ENCODE measurements at places on chromosomes 13 and 19.
A peak's percentile ranks its signal among the peaks of the same experiment; 100 is the strongest.

DNA sequence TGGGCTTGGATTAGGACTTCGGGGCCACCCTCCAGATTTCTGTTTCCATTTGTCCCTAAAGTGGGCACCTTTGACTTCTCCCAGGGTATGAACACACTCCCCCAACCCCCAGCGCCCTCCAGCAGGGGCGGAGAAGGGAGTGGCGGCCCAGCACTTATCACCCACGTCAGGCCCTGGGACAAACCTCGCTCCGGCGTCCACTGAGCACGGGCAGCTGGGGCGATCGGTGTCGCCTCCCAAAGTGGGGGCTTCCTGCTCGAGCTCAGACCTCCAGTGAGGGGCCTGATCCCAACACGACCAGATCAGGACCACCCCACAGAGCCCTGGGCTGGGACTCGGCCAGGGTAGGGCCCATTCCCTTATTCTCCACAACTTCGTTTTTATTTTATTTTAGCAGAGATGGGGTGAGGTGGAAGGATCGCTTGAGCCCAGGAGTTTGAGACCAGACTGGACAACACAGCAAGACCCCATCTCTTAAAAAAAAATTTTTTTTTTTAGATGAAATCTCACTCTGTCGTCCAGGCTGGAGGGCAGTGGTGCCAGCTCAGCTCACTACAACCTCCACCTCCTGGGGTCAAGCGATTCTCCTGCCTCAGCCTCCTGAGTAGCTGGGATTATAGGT lies 3.7 kb upstream of the TCF3 start:
- no peak for DNase-seq

GRCh38 chr19:47644199-47644598 lies 35.3 kb downstream of the BICRA start:
- DNase-seq: no peak

DNA sequence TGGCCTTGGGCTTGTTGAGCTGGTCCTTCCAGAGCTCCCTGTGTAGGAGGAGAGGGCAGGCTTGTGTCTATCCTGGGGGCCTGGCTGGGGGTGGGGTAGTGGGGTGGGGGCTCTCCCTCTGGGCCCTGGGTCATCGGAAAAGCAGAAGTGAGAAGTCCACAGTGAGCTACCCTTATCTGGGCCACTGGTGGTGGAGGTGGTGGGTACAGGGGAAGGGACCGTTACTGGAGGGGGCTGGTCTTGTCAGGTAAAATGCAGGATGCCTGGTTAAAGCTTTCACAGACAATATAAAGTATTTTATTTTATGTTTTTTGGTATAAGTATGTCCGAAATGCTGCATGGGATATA lies 342 bp upstream of the SIGLEC10 start:
- no peak for DNase-seq

GRCh38 chr19:52138983-52139251 lies 821 bp downstream of the ZNF616 start:
- no peak for DNase-seq

GRCh38 chr19:42313096-42313839 lies at the start of gene TMEM145:
TMEM145 (plus strand) TSS chr19:42313309; CDS start chr19:42313377, 68 bp downstream.
- peak; percentile 68 for DNase-seq

- DNase-seq: peak; percentile 99
Observed at GRCh38 chr13:100235311-100235901, 146.5 kb downstream of the PCCA start.

GRCh38 chr13:95713651-95714050 lies 36.7 kb downstream of the DNAJC3 start:
- DNase-seq: no peak

- no peak for DNase-seq
Observed at GRCh38 chr13:114115796-114116195, 16.6 kb downstream of the RASA3 start.

DNA sequence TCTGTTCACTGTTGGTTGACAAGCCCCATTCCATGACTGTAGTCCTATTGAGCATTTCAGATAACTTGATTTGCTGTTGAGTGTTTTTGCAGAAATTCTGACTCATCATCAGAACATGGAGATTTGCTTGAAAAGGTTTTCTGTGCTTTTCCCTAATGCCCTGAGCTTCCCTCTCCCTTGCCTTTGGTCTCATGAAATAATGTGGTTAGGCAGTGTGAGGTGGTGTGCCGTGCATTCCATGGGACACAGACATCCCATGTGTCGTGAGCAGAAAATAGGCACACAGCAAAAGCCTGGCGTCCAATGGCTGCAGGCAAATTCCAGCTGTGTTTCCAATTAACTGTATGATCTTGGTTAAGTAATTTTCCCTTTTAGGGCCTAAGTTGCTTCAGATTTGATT lies 197.4 kb downstream of the DLEU7 start:
- DNase-seq: no peak

DNA sequence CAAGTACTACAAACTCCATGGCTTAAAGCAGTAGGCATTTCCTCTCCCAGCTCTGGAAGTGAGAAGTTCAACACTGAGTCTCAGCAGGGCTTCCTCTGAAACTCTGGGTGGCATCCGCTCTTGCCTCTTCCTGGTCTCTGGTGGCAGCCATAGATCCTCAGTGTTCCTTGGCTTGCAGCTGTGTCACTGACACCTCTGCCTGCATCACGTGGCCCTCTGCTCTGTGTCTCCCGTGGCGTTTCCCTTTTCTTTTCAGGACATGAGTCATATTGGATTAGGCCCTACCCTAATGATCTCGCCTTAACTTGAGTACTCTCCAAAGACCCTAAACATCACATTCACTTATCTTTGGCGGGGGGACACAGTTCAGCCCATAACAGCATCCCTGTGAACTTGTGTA lies 466.7 kb downstream of the MYO16 start:
- peak; percentile 96 for DNase-seq

GRCh38 chr13:102825400-102825799 lies 20.4 kb upstream of the ERCC5 start:
- no peak for DNase-seq

DNA sequence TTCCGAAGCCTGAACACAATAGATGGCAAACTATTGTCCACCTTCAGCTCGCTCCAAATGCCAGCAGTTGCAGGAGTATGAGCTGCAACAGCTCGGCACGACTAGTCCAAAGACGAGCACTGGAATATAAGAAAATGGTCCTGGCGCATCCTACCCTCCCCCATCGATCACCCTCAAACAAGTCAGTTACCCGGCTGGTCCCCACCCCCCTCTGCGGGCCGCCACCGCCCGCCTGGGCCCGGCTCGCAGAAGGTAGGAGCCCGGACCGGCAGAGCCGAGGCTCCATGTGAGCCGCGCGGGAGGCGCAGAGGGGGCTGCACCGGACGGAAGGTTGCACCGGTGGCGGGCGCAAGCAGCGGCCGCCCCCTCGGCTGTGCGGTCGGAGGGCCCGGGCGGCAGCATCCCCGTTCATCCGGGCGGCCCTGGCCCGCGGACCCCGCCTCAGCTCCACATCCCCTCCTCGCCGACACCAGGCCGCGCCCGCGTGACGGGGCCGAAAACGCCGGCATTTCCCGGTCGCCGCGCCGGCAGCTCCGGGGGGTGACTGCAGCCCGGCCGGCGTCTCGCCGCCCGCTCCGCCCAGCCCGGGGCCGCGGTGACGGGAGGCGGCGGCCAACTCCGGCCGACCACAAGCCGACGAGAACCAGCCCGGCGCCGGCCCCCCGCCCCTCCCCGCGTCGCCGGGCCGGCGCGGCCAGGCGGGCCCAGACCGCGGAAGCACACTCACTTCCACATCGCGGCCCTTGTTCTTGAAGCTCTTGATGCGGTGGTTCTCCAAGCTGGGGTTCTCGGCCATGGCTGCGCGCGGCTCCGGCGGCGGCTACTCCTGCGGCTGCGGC lies 552 bp downstream of the KPNA3 start:
- DNase-seq: peak; percentile 62

GRCh38 chr19:39768786-39769185 lies 9.9 kb upstream of the LEUTX start:
- DNase-seq: no peak

- DNase-seq: no peak
Observed at GRCh38 chr19:10433131-10433536, 12.8 kb downstream of the PDE4A start.

DNA sequence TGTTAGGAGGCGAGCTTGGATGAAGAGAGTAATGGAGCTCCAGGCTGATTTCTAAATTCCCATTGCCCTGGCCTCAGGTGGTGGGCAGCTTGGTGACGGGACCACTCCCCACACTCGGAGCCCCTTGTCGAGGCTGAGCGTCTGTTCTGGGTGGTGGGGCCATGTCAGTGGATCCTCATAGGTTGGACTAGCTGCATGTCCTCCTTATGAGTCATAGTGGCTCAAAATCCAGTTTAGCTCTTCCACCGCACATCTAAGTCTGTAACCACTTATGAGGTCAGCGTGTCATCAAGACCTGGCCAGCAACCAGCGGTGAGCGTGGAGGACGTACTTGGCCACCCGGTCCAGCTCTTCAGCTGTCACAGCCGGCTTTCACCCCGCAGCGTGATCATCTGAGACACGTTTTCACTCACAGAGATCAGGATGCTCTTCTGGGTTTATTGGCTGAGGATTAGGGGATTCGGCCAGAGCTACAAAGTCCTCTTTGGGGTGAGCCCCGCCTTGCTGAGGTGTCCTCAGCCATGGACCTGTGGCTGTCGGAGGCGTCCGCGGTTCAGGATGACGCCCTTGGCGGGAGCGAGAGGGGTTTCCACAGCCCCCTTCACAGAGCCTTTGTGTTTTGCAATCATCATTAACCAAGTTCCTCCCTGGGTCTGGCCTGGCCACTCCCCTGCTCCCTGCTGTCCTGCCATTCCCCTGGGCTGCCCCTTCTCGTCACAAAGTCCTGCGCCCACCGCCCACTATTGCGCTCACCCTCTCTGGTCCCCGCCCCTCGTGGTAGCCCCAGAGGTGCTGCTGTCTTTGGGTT lies 41.9 kb downstream of the ADPRHL1 start:
- DNase-seq: no peak

- DNase-seq: no peak
Observed at GRCh38 chr13:77719128-77719527, 21.6 kb downstream of the SLAIN1 start.

- no peak for DNase-seq
Observed at GRCh38 chr19:2923510-2923909, 21.3 kb downstream of the ZNF77 start.

GRCh38 chr19:42270346-42271044 lies 1.4 kb downstream of the CIC start:
- peak; percentile 72 for DNase-seq

- no peak for DNase-seq
Observed at GRCh38 chr19:45439190-45439568, 15.5 kb upstream of the ERCC1 start.

- no peak for DNase-seq
Observed at GRCh38 chr19:54399189-54399588, 16.1 kb upstream of the TTYH1 start.

GRCh38 chr13:74452881-74453280 lies 318.7 kb upstream of the KLF12 start:
- DNase-seq: no peak

- DNase-seq: no peak
Observed at GRCh38 chr19:11205939-11206570, 8.7 kb upstream of the KANK2 start.

DNA sequence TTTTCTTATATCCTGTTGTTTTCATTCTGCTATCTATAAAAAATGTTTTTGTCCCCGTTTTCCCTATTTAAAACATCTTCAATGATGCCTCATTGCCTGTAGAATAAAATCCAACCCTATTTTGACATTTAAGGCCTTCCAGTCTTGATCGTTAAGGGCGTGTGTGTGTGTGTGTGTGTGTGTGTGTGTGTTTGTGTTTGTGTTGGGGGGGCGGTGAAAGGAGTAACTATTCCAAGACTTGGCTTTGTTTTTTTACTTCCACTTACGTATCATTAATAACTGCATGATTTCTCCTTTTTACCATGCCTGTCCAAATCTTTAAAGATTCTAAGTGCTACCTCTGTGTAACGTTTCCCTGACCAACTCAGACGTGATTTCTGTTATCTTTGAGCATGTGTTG lies 784 bp downstream of the PIBF1 start:
- DNase-seq: peak; percentile 12

GRCh38 chr19:37979547-37980082 lies 72.6 kb downstream of the SIPA1L3 start:
- no peak for DNase-seq

- no peak for DNase-seq
Observed at GRCh38 chr13:22589880-22590279, 590.9 kb upstream of the SGCG start.

- DNase-seq: peak; percentile 70
Observed at GRCh38 chr19:45306518-45307027, 16.1 kb downstream of the CKM start.

- no peak for DNase-seq
Observed at GRCh38 chr19:53555352-53555751, 17.4 kb downstream of the ZNF331 start.

DNA sequence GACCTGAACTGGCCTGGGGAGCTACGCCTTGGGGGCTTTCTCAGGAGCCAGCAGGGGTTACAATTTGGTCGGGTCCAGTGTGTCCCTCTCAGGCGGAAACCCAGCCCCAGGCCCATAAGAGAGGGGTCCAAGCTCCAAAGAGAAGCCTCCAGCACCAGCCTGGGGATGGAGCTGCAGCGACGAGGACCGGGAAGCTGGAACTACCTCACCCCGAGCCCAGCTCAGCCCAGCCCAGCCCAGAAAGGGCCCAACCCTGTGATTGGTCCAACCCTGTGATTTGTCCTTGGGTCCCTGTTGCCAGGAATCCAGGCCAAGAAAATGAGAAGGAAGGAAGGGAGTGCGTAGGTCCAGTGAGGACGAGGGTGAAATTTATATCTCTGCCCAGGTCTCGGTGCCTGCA lies 24.1 kb downstream of the CLEC4M start:
- no peak for DNase-seq

- peak; percentile 24 for DNase-seq
Observed at GRCh38 chr19:10517361-10517759, at the start of gene S1PR5. S1PR5 (minus strand) TSS chr19:10517447; CDS start chr19:10515011, 2,436 bp downstream.

- DNase-seq: peak; percentile 61
Observed at GRCh38 chr19:14333101-14333871, 48.0 kb upstream of the ADGRE5 start.

GRCh38 chr13:56736966-56737365 lies 403.8 kb upstream of the PRR20A start:
- no peak for DNase-seq

GRCh38 chr13:25761041-25761440 lies 290.8 kb downstream of the SHISA2 start:
- DNase-seq: no peak

- DNase-seq: peak; percentile 4
Observed at GRCh38 chr13:35855531-35856019, 275.6 kb downstream of the DCLK1 start.

DNA sequence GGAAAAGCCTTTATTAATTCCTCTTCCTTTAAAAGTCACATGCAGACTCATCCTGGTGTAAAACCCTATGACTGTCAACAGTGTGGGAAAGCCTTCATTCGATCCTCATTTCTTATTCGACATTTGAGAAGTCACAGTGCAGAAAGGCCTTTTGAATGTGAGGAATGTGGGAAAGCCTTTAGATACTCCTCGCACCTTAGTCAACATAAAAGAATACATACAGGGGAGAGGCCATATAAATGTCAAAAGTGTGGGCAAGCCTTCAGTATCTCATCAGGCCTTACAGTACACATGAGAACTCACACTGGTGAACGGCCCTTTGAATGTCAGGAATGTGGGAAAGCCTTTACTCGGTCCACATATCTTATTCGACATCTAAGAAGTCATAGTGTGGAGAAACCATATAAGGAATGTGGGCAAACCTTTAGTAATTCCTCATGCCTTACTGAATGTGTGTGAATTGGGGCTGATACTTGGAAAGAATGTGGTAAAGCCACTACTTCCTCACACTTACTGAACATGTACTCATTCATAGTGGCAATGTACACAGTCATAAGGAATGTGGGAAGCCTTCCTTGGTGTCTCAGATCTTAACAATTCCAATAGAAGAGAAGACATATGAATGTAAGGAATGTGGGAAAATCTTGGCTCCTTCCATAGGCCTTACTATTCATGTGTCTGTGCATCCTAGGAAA lies 18.8 kb downstream of the ZNF559 start:
- DNase-seq: no peak

GRCh38 chr13:68023838-68024581 lies 793.9 kb upstream of the PCDH9 start:
- no peak for DNase-seq
